Left cardiac atrium (tissue), 4 donors: ENCODE measurements at places on chromosomes 2 and 18. TPM values are rescaled to one million over a fixed set of nuclear protein-coding genes. Genes with fewer than 3 reads are reported as not detected.
A peak's percentile ranks its signal among the peaks of the same experiment; 100 is the strongest.

DNA sequence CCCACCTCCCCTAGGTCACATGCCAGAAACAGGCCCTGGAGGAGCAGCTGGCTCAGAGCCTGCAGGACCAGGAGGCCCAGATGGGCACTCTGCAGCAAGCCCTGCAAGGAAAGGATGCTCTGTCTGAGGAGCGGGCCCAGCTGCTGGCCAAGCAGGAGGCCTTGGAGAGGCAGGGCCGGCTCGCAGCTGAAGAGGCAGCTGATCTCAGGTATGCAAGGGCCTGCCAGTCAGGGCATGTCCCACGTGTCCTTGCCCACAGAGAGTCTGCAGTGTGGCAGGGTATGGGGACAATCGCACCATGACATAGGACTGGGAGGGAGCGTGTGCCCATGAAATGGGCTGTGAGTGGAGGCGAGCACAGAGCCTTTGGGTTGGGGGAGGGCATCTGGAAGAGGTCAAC lies 39.9 kb downstream of the CROCC2 start:
- DNase-seq = no peak

DNA sequence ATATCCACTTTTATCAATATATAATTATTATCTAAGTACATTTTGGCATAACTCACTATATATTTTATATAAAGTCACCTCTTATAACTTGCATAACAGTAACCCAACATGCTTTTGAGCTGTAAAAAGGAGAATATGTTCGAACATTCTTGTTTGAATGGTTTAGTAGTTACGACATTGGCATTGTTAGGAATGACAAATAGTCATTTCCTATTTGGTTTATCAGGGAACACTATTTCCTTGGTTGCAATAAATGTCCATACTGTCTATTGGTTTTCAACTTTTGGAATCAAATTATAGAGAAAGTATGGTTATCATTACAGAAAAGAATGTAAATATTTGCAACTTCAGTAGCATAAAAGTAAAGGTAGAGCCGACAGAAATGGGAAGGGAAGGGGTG lies 124.1 kb downstream of the PARD3B start:
- no peak for DNase-seq

GRCh38 chr2:172639823-172640222 lies 83.9 kb downstream of the PDK1 start:
- no peak for DNase-seq

GRCh38 chr18:50775726-50776125 lies 44.1 kb downstream of the MRO start:
- no peak for DNase-seq

The NPPC gene
- 7.2 TPM for total RNA-seq

DNA sequence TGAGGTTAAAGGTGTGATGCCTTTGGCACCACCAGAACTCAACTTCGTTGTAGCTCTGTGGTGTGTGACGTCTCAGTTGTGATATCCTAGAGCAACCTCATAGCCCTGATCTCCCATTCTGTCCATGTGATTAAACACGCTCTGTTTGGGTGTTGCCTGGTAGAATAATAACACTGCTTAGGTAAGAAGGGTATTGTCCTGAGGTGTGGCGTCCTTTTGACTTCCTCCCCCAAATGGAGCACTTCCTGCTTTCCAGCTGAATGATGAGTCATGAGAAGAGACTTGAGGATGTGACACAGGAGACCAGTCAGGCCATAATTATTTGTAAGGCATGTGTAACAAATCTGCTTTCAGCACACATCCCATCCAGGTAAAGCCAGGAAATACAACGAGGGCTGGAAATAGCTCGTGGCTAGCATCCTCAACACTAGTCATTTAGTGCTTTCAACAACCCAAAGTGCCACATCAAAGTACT lies 100.7 kb downstream of the RAPGEF4 start:
- DNase-seq = peak; percentile 37

DNA sequence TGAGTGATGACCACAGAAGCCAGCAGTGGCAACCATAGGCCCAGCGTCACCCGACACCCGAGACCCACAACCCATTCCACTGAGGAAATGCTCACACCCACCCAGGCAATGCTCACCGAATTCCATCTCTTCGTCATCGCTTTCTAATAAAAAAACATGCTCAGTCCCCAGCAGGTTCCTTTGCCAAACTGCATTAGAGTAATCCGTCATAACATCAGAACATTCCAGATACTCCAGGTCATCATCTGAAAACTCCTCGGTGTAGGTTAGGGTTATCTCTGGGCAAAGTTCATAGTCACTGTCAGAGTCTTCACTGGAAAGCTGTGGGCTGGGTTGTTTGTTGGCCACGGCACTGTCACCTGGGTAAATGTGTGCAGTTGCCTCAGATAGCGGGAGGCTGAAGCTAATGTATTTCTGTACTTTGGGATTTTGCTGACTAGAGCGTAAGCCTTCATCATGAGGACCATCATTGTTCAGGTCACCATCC lies 49.3 kb downstream of the ALPK2 start:
- DNase-seq = no peak

The CRYGD gene
- total RNA-seq = not detected

DNA sequence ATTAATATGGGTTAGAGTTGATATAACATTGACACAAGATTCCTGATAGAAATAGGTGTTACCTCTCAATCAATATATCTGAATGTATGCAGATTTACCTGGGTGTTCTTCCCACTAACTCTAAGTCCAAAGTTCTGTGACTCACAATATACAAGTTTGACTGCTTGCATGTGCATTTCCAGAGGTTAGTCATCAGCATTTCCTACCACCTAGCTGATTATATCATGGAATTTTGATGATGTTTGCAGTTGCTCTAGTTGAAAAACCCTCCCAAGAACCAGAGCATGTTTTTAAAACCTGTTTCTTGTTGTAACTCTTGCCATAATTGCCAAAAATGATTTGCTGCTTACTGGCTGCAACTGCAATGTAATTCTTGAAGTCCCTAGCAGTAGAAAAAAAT lies 15.0 kb upstream of the DSG1 start:
- no peak for DNase-seq

DNA sequence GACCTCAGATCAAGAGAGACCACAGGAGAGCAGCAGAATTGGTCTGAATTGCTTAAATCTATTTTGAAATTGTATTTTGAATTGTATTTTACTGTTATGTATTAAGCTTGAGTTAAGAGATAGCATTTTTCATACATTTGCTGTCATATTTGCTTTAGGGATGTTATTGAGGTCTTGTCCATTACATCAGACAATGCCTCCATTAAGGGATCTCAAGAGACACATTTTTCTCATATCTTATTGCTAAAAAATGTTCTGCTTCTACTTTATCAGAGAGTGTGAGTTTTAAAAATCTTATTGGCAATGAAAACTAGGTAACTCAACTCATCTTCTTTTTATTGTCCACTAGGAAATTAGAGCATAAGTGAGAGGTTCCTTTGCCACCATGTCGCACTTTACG lies 66.8 kb upstream of the CTAGE1 start:
- no peak for DNase-seq

- no peak for DNase-seq
Observed at GRCh38 chr2:208999911-209000310, 423.9 kb upstream of the MAP2 start.

- DNase-seq = no peak
Observed at GRCh38 chr2:219035942-219036341, 5.4 kb downstream of the CFAP65 start.
